ENCODE measurements at places on chromosomes 7 and 10. TPM values are rescaled to one million over a fixed set of nuclear protein-coding genes. Genes with fewer than 3 reads are reported as not detected.

DNA sequence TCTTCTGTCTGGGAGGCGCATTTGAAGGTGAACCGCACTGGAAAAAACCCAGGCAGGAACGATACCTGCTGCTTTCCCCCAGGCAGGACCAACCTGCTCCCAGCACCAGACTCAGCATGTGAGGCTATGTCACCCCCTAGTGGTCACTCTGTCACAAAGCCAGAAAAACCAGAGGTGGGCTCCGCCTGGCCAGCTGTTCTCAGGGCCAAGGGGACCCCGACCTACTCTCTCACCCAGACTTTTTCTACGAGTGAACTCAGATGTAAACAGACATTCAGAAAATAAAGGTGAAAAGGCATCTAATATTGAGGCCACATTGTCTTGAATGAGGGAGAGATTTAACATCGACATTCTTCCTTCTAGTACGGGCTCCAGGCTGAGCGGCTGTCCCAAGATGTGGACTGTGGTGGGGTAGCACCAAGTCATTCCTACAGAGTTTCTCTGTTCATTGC, 117.3 kb downstream of the PRKAG2 start:
- DNase-seq, result peak; percentile 66

The NODAL gene
- 4.6 TPM for total RNA-seq

- no peak for DNase-seq
Observed at GRCh38 chr7:30162622-30163124, 27.9 kb downstream of the MTURN start.

- DNase-seq, result no peak
Observed at GRCh38 chr7:133650487-133651300, 397.8 kb downstream of the EXOC4 start.

The TMEM243 gene
- total RNA-seq, result 25.3 TPM

All from umbilical cord (tissue), 2 donors.